Fibroblast of upper back skin (primary cell): ENCODE measurements at places on chromosomes 5 and 9.

DNA sequence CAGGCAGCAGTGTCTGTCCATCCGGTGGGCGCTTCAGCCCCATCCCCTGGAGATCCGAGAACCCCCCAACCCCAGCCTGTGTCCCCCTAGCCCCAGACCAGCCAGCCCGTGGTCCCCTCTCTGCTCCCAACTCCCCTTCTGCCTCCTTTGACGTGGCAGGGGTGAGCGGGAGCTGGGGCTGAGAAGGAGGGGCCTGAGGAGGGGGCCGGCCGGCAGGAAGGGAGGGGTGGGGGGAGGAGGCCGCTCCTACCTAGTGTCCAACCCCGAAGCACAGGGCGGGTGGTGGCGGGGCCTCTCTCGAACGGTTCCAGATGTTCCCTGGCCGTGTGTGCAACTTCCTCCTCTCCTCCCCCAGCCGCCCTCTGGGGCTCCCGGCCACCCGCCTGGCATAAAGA lies 31.0 kb downstream of the GOLGA2 start:
- peak; percentile 96 for DNase-seq

GRCh38 chr9:122342323-122343050 lies 28.3 kb upstream of the PTGS1 start:
- DNase-seq, result no peak

- no peak for DNase-seq
Observed at GRCh38 chr5:123000731-123001130, 35.8 kb downstream of the PPIC start.

- DNase-seq, result no peak
Observed at GRCh38 chr9:75471549-75472114, 383.3 kb downstream of the OSTF1 start.

DNA sequence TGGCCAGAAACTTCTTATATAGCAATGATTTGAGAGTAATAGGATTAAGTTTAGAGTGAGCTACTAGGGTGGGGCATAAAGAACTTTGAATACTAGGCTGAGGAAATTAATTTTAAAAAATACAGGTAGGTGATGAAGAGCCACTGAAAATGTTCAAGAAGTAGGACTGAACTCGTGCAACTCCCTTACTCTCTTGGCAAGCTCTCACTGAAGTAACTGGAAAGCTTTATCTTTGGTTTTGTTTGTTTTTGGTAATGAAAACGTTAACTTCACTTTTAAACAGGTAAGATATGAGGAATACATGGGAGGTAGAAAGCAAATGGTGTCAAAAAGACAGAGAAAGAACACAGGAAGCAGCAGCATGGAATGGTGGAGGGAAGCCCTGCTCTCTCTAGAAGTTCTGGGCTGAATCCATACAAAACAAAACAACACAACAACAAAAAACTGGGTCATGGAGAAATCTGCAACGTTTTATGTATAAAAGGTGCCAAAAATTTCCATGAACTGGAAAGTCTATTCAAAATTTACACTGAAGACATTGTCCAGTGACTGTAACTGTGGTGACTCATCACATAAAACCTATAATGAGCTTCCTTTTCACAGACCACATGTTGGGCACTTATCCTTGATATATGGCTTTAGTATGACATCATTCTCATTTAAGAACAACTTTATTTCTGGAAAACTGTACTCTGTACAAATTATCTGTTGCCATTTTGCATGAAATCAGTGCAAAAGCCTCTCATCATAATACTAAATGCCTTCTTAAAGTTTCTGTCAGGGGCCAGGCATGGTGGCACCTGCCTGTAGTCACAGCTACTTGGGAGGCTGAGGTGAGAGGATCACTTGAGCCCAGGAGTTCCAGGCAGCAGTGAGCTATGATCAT lies 91.2 kb upstream of the CHD1 start:
- peak; percentile 91 for DNase-seq

DNA sequence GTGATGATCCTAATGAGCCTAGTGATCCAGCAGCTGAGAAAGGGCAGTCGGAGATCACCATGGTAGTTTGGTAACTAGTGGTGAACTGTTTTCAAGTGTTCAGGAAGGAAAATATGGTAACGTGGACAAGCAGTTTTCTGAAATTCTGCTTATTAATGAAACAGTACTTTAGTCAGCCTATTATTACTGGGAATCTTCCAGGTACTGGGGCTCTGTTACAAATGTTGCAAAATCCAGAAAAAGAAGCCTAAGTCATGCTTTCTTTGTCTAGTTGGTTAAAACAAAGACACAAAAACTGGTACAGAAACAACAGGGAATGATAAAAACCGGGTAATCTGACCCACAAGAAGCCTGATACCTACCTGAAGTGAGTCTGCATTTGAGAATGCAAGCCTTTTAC lies 18.2 kb downstream of the TTC23L start:
- peak; percentile 28 for DNase-seq

DNA sequence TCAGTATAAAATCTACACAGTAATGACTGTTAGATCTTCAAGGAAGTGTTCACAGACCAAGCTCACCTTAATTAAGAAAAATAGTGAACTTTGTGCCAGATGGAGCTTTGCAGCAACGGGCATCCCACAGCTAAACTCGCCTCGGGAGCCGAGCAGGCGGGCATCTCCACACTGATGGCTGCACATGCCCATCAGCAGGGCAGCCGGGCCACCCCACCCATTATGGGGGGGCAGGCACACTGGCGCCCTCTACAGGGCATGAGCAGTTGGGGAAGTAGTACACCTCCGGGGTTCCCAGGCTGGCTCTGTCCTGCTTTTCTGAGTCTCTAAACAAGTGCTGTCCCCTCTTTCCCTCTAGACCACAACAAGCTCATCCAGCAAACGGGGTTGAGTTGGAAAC lies 21.6 kb downstream of the ANKS6 start:
- no peak for DNase-seq

GRCh38 chr9:137721479-137721878 lies 102.7 kb downstream of the EHMT1 start:
- no peak for DNase-seq

DNA sequence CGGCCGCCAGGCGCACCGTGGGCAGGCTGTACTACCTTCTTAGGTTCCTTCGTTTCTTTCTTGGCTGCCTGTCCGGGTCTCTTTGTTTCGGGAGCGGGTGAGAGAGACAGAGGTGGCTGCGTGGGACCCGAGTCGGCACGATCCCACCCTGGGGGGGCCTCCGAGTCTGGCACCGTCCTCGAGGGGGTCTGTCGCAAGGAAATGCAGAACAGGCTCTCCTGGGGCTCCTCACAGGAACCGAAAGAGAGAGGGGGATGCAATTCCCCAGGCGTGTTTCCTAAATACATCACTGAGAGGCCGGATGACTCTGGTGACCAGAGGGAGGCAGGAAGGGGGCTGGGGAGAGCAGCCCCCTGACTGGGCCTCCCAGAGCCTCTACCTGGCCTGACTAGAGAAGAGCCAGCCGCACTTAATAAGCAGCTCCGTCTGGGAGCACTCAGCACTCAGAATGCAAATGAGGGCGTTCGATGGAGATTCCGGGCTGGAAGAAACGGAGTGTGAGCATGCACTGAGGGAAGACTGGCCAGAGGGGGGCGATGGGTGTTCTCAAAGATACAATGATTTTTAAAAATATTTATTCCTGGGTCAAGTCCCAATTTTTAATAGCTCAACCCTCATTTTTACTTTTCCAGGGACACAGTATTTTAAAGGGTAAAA lies 11.7 kb upstream of the INPP5E start:
- DNase-seq, result no peak

- DNase-seq, result no peak
Observed at GRCh38 chr5:102216678-102217077, 79.4 kb downstream of the SLCO4C1 start.

DNA sequence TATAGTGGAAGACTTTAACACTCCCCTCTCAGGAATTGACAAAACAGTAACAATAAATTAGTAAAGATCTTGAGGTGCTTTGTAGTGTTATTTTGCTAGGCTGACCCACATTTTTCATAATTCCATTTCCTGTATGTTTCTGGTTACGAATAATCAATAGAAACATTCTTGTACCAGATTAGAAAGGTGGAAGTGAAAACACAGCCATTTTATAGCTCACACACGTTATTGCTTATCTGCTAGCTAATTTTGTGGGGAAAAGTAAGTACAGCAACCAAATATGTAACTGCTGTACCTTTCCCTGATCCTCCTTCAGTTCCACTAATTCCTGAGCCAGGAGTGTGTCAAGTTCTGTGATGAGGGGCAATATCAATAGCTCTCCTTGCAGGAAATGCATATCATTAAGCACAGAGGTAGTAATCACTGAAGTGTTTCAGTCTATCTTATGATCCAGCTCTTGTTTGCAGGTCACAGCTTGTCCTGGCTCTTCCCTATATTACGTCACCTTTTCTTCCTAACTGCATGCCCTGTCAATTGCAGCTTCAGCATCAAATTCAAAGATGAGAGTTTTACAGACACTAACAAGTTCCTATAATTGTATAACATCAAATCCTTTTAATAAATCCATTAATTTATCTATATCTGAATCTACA lies 59.4 kb downstream of the MINAR2 start:
- DNase-seq, result no peak

- DNase-seq, result no peak
Observed at GRCh38 chr5:83044926-83045325, 32.3 kb downstream of the TMEM167A start.

- no peak for DNase-seq
Observed at GRCh38 chr9:7507566-7508270, 291.9 kb downstream of the DMAC1 start.

GRCh38 chr9:4297151-4297785 lies 2.6 kb downstream of the GLIS3 start:
- peak; percentile 89 for DNase-seq
